Melanocyte of skin (primary cell): ENCODE measurements at places on chromosomes 2 and 18. TPM values are rescaled to one million over a fixed set of nuclear protein-coding genes. Genes with fewer than 3 reads are reported as not detected.

HOXD13 gene
- not detected in 2 replicates for total RNA-seq

SCN9A gene
- total RNA-seq, result 0.69 and 2.5 TPM in 2 replicates

SOX11 gene
- total RNA-seq, result under 0.01 and 0.33 TPM in 2 replicates

KCNIP3 gene
- total RNA-seq, result 33.3 and 50.3 TPM in 2 replicates

SLC8A1 gene
- 11.7 and 13.4 TPM in 2 replicates for total RNA-seq

SPIRE1 gene
- 47.3 and 52.1 TPM in 2 replicates for total RNA-seq

PLGLB1 gene
- total RNA-seq, result 0.33 and 1.5 TPM in 2 replicates

SPP2 gene
- not detected in 2 replicates for total RNA-seq

WDR33 gene
- total RNA-seq, result 25.1 and 37.1 TPM in 2 replicates

COL3A1 gene
- 0.34 and 31.3 TPM in 2 replicates for total RNA-seq

UGT1A10 gene
- total RNA-seq, result not detected in 2 replicates

IL36A gene
- total RNA-seq, result not detected in 2 replicates

TMEM182 gene
- total RNA-seq, result 2.1 and 3.3 TPM in 2 replicates
